ENCODE measurements at places on chromosomes 5 and 9. TPM values are rescaled to one million over a fixed set of nuclear protein-coding genes. Genes with fewer than 3 reads are reported as not detected.

PDE8B gene
- 1.8 TPM for total RNA-seq

NLN gene
- total RNA-seq, result 74.7 TPM

DNA sequence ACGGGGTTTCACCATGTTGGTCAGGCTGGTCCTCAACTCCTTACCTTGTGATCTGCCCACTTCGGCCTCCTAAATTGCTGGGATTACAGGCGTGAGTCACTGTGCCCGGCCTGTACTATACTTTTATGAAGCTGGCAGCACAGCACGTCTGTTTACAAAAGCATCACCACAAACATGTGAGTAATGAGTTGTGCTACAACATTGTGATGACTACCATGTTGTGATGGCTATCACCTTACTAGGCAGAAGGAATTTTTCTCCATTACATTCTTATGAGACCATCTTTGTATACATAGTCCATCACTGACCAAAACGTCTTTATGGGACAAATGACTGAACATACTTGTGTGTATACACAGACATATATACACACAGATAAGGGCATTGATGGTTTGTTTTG, 1019.0 kb downstream of the CDH18 start:
- H3K4me3 ChIP-seq, result no peak overlapping the region
- H3K4me1 ChIP-seq, result no peaks in the 10 kb centered on the region
- no peaks in the 10 kb centered on the region for H3K27me3 ChIP-seq
- H3K36me3 ChIP-seq, result no peaks in the 10 kb centered on the region
- peak; percentile 44 for DNase-seq

- H3K36me3 ChIP-seq, result no peaks in the 10 kb centered on the region
- no peak for DNase-seq
- H3K4me1 ChIP-seq, result no peaks in the 10 kb centered on the region
- H3K27ac ChIP-seq, result no peak overlapping the region
- H3K27me3 ChIP-seq, result no peaks in the 10 kb centered on the region
These were observed 323.5 kb upstream of the PTGER4 start for GRCh38 chr5:40356248-40356647.

CDKN2A gene
- total RNA-seq, result 404 TPM

DNA sequence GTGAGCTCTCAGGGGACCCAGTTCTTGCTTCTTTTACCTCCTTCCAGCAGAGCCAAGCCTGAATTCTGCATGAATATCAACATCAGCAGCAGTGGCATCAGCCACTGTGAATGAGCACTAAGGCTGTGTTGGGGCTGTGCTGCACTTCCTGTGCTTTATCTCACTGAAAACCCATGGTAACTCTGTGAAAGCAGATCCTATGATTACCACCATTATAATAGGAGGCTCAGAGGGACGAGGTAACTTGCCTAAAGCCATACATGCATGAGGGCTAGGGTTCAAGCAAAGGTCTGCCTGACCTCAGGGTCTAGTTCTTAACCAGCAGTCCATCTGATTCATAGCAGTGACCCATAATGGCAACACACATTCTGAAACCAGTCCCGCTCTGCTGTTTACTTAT, 60.5 kb upstream of the RAPGEF1 start:
- no peaks in the 10 kb centered on the region for H3K36me3 ChIP-seq
- no peaks in the 10 kb centered on the region for H3K4me1 ChIP-seq
- DNase-seq, result no peak

CDKN2B-AS1 gene
- 12.5 TPM for total RNA-seq

DNA sequence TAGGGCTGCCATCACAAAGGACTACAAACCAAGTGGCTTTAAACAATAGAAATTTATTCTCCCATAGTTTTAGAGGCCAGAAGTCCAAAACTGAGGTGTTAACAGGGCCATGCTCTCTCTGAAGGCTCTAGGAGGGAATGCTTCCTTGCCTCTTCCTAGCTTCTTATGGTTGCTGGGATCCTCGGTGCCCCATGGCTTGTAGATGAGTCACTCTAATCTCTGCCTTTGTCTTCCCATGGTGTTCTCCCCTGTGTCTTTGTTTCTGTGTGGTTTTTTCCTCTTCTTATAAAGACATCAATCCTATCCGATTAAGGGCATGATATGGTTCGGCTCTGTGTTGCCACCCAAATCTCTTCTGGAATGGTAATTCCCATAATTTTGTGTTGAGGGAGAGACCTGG, 178.8 kb upstream of the NREP start:
- H3K4me3 ChIP-seq, result no peak overlapping the region
- no peaks in the 10 kb centered on the region for H3K27me3 ChIP-seq
- no peak for DNase-seq
- no peaks in the 10 kb centered on the region for H3K4me1 ChIP-seq

DNA sequence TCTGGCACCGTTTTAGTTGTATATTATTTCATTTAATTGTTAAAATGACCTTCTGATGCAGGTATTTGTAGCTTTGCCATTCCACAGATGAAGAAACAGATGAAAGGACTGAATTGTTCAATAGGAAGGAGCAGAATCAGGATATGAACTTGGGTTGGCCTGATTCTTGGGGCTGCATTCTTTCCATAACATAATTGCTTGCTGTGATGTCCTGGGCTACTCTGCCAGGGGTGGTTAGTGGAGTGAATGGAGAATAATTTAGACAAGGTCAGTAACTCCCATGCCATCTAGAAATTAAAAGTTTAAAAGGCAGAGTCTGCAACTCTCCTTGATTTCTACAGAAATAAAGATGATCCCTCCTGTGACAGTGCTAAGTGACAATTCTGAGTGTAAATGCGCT, 15.9 kb downstream of the TLR4 start:
- no peaks in the 10 kb centered on the region for H3K36me3 ChIP-seq
- no peak overlapping the region for H3K4me3 ChIP-seq

- no peaks in the 10 kb centered on the region for H3K4me1 ChIP-seq
- no peak overlapping the region for H3K27ac ChIP-seq
- no peak overlapping the region for H3K4me3 ChIP-seq
- no peaks in the 10 kb centered on the region for H3K36me3 ChIP-seq
These were observed 65.9 kb downstream of the HABP4 start for GRCh38 chr9:96515621-96516470.

GARIN3 gene
- total RNA-seq, result not detected

CREB3 gene
- total RNA-seq, result 23.6 TPM

- H3K27ac ChIP-seq, result no peak overlapping the region
- no peaks in the 10 kb centered on the region for H3K36me3 ChIP-seq
- H3K27me3 ChIP-seq, result 0 out of 2 replicates have a peak, but pooled peaks cover 3% of the 10 kb centered on the region
These were observed 4.5 kb upstream of the PDLIM4 start for GRCh38 chr5:132253008-132253441.

SMIM33 gene
- total RNA-seq, result not detected

DNA sequence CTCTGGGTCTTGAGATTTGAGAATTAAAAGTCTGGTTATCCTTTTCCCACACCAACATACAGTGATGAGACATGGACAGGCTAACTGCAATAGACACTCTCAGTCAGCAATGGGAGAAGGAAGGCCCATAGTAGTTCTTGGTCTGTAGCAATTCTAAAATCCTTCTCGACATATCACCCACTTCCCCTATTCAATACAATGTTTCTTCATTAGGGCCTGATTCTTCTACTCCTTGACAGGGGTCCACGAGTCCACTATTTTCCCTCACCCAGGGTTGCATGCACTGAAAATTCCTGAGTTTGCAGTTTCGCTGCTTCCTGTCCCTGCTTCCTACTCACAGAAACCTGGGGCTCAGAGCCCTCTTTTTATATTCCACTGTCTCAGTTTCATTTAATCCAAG, 402.8 kb downstream of the MAT2B start:
- H3K4me3 ChIP-seq, result no peak overlapping the region
- no peak for DNase-seq
- no peak overlapping the region for H3K27ac ChIP-seq
- H3K4me1 ChIP-seq, result no peaks in the 10 kb centered on the region

GRCh38 chr5:74471875-74472274, 168.7 kb downstream of the ENC1 start:
- no peaks in the 10 kb centered on the region for H3K36me3 ChIP-seq
- no peak overlapping the region for H3K27ac ChIP-seq
- H3K27me3 ChIP-seq, result no peaks in the 10 kb centered on the region
- DNase-seq, result no peak
- no peaks in the 10 kb centered on the region for H3K4me1 ChIP-seq

VLDLR gene
- 8.1 TPM for total RNA-seq

PPP2R2B gene
- not detected for total RNA-seq

- no peaks in the 10 kb centered on the region for H3K27me3 ChIP-seq
- H3K36me3 ChIP-seq, result no peaks in the 10 kb centered on the region
- no peak overlapping the region for H3K4me3 ChIP-seq
- no peak overlapping the region for H3K27ac ChIP-seq
- no peaks in the 10 kb centered on the region for H3K4me1 ChIP-seq
These were observed 416.4 kb upstream of the CD180 start for GRCh38 chr5:67612961-67613360.

DNA sequence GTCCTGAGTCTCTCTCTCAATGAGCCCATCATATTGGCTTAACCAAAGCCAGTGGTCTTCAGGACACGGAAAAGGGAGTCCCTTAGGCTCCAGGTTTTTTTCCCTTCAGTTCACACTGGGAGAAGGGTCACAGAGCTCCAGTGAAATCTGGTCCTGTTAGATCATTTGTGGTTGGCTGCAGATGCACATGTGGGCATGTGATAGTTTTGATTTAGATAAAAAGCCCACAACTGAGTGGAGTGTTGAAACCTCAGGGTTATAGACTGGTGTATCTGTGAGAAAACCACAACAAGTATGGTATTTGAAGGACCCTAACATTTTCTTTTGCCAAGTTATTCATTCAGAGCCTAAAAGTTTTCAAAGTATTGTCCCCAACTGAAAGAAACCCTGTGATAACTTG, 46.7 kb downstream of the PRLR start:
- no peak overlapping the region for H3K27ac ChIP-seq
- DNase-seq, result no peak
- H3K4me1 ChIP-seq, result no peaks in the 10 kb centered on the region
- no peaks in the 10 kb centered on the region for H3K36me3 ChIP-seq

- no peak overlapping the region for H3K27ac ChIP-seq
- peaks cover 5% of the 10 kb centered on the region for H3K4me1 ChIP-seq
- H3K27me3 ChIP-seq, result no peaks in the 10 kb centered on the region
- H3K4me3 ChIP-seq, result no peak overlapping the region
- no peaks in the 10 kb centered on the region for H3K36me3 ChIP-seq
These were observed 482 bp downstream of the OR13J1 start for GRCh38 chr9:35869621-35870216.

PRR16 gene
- total RNA-seq, result 2.8 TPM

- H3K27me3 ChIP-seq, result no peaks in the 10 kb centered on the region
- no peak overlapping the region for H3K27ac ChIP-seq
- no peaks in the 10 kb centered on the region for H3K4me1 ChIP-seq
These were observed 64.5 kb downstream of the MCTP1 start for GRCh38 chr5:95220381-95220780.

DNA sequence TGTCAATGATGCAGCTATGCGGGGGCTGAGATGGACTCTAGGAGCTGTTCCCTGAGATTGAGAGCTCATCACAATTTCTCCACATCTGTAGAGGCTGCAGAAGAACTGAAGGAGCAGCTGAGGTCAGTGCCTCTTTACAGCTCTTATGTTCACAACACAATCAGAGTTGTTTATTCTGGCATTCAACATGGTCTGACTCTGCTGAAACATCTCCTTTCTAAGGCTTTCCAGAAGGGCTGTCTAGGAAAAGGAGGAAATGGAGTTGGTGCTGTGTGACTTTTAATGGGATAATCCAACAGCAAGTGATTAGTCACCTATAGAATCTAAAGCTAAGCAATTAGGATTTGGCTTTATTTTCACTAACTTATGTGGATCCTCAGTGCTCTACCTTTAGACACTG, 6.0 kb downstream of the POU5F2 start:
- H3K27me3 ChIP-seq, result no peaks in the 10 kb centered on the region
- H3K36me3 ChIP-seq, result no peaks in the 10 kb centered on the region
- no peak overlapping the region for H3K27ac ChIP-seq
- H3K4me3 ChIP-seq, result no peak overlapping the region

DNA sequence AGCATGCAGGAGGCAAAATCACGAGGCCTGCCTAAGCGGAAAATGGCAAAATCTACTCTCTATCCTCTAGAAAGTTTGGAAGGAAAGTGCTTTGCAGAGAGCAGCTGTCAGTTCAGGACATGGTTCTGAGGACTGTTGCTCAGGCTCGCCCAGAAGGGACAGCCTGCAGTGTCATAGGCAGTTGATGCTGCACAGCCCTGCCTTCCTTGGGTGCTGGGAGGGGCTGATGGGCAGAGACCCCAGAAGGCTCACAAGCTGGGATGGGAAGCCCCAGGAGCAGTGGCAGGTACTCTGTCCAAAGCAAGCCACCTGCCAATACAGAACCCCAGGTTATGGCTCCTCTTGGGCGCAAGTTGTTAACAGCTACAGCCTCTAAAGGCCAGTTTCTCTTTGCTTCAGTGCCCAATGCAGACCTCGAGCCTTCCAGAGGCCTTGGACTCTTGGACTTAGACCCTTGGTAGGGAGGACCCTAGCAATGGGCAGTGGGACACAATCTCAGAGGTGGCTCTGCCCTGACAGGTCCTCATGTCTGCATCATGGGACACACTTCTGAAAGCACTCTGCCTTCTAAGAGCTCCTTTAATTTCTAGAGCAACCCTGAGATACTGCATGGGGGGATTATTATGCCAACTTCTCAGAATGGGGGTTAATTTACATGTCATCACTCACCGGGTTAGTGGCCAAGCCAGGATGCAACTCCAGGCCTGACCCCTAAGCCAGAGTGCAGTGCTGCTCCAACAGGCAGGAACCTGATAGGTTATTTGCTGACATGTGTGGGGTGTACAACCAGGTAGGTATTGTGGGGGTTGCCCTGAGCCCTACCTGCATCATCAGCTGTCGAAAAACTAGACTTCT, 57.1 kb downstream of the MACROH2A1 start:
- no peaks in the 10 kb centered on the region for H3K36me3 ChIP-seq
- H3K4me3 ChIP-seq, result no peak overlapping the region
- no peaks in the 10 kb centered on the region for H3K27me3 ChIP-seq

- no peaks in the 10 kb centered on the region for H3K36me3 ChIP-seq
- no peak for DNase-seq
- H3K4me1 ChIP-seq, result peaks cover 23% of the 10 kb centered on the region
- peak overlapping the region; percentile 96 for H3K4me3 ChIP-seq
- H3K27me3 ChIP-seq, result no peaks in the 10 kb centered on the region
These were observed 1.4 kb downstream of the IRF1 start for GRCh38 chr5:132489051-132489770.

PCDHGB5 gene
- not detected for total RNA-seq

GRCh38 chr5:146015001-146015400, 78.6 kb downstream of the SH3RF2 start:
- no peaks in the 10 kb centered on the region for H3K27me3 ChIP-seq
- no peak overlapping the region for H3K4me3 ChIP-seq
- H3K4me1 ChIP-seq, result no peaks in the 10 kb centered on the region
- H3K27ac ChIP-seq, result no peak overlapping the region

- no peak overlapping the region for H3K27ac ChIP-seq
- DNase-seq, result no peak
- no peaks in the 10 kb centered on the region for H3K36me3 ChIP-seq
- no peaks in the 10 kb centered on the region for H3K27me3 ChIP-seq
- H3K4me1 ChIP-seq, result no peaks in the 10 kb centered on the region
- H3K4me3 ChIP-seq, result no peak overlapping the region
These were observed 23.2 kb downstream of the STK10 start for GRCh38 chr5:172164769-172165212.

PMPCA gene
- total RNA-seq, result 78.1 TPM

TRIO gene
- total RNA-seq, result 596 TPM

- H3K27ac ChIP-seq, result no peak overlapping the region
- no peak for DNase-seq
- H3K4me1 ChIP-seq, result no peaks in the 10 kb centered on the region
- no peaks in the 10 kb centered on the region for H3K27me3 ChIP-seq
These were observed 325.8 kb downstream of the PJA2 start for GRCh38 chr5:109083937-109084336.

- peaks cover 89% of the 10 kb centered on the region for H3K27me3 ChIP-seq
- no peak overlapping the region for H3K27ac ChIP-seq
- H3K4me3 ChIP-seq, result no peak overlapping the region
- peak; percentile 55 for DNase-seq
- no peaks in the 10 kb centered on the region for H3K36me3 ChIP-seq
These were observed 95.8 kb downstream of the CFAP90 start for GRCh38 chr5:7754997-7755596.
